ENCODE measurements at places on chromosomes 6 and 20. TPM values are rescaled to one million over a fixed set of nuclear protein-coding genes. Genes with fewer than 3 reads are reported as not detected.

The OR2J3 gene
- polyA plus RNA-seq = not detected

- DNase-seq = no peak
These were observed 513.7 kb upstream of the SULF2 start for GRCh38 chr20:48298851-48299484.

GRCh38 chr6:137216875-137217553 lies 2.2 kb downstream of the IFNGR1 start:
- DNase-seq = peak; percentile 75

GRCh38 chr6:158377860-158378259 lies 65.6 kb downstream of the TULP4 start:
- DNase-seq = no peak
